ENCODE measurements at places on chromosomes 1 and 21.

DNA sequence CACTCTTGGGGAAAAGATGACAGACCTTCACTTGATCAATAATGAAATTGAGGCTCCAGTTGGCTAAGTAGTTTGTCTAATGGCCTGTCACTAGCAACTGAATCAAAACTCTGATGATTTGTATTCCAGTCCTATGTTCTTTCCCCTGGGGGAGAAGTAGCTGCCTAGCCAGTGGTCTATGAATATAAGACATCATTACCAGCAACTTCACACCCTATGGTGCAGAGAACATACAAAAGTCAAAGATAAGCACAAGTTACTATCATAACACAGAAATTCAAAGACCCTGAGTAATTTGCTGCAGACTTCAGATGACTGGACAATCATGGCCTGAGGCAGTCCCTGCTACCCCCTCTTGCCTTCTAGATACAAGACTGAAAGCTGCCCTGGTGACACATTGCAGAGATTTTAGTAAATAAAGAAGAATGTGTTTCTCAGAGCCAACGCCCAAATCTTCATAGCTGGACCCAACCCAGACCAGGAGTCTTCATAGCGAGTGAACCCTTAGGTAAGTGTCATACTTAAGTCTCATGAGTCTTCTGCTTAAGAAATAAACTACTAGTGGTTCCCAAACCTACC, 993 bp downstream of the PDZK1 start:
- no peak for DNase-seq

GRCh38 chr1:44296086-44296485, 59.0 kb downstream of the ERI3 start:
- DNase-seq = no peak

- no peak for DNase-seq
These were observed 293.3 kb downstream of the SDCCAG8 start for GRCh38 chr1:243549108-243549507.

DNA sequence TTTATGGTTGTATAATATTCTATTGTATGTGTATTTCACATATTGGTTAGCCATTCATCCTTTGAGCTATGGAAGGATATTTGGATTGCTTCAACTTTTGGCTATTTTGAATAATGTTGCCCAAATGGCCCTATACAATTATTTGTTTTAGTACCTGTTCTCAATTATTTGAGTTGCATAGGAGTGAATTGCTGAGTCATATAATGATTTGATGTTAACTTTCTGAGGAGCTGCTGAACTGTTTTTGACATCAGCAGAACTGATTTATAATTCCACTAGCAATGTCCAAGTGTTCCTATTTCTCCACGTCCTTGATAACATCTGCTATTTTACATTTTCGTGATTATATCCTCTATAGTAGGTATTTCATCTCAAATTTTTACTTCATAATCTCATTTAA, 839.9 kb downstream of the KCNT2 start:
- no peak for DNase-seq

- DNase-seq = no peak
These were observed 334.7 kb upstream of the PRMT6 start for GRCh38 chr1:106721790-106722189.

- peak; percentile 60 for DNase-seq
These were observed 59.5 kb downstream of the MTR start for GRCh38 chr1:236854605-236854983.

DNA sequence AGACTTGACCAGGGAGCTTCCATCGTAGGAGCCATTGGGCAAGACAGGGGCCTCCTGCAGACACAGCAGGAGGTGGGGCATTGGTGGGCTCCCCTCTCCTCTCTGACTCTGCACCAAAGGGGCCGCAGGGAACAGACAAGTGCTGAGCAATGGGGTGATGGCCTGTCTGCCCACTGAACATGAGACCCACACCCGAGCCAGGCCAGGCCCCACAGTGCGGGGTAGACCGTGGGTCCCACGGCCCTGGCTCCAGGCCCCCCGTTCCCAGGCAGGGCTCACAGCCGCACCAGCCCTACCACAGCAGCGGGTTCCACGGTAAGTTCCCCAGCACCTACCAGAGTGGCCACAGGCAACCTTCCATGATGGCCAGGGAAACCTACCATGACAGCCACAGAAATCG, 45.9 kb downstream of the CHD5 start:
- DNase-seq = no peak

GRCh38 chr1:47853059-47853458, 144.1 kb downstream of the TRABD2B start:
- no peak for DNase-seq

GRCh38 chr1:214838351-214838750, 235.4 kb downstream of the CENPF start:
- DNase-seq = no peak

GRCh38 chr21:44944596-44944995, 4.8 kb downstream of the SLX9 start:
- DNase-seq = no peak

- no peak for DNase-seq
These were observed 31.6 kb downstream of the VWA5B1 start for GRCh38 chr1:20322081-20322824.

- DNase-seq = no peak
These were observed 51.3 kb downstream of the MAP10 start for GRCh38 chr1:232856541-232856940.

DNA sequence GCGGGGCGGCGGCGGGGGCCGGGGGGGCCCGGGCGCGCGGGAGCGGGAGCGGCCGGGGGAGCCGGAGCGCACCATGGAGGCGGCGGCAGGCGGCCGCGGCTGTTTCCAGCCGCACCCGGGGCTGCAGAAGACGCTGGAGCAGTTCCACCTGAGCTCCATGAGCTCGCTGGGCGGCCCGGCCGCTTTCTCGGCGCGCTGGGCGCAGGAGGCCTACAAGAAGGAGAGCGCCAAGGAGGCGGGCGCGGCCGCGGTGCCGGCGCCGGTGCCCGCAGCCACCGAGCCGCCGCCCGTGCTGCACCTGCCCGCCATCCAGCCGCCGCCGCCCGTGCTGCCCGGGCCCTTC, 546 bp downstream of the SKI start:
- no peak for DNase-seq

DNA sequence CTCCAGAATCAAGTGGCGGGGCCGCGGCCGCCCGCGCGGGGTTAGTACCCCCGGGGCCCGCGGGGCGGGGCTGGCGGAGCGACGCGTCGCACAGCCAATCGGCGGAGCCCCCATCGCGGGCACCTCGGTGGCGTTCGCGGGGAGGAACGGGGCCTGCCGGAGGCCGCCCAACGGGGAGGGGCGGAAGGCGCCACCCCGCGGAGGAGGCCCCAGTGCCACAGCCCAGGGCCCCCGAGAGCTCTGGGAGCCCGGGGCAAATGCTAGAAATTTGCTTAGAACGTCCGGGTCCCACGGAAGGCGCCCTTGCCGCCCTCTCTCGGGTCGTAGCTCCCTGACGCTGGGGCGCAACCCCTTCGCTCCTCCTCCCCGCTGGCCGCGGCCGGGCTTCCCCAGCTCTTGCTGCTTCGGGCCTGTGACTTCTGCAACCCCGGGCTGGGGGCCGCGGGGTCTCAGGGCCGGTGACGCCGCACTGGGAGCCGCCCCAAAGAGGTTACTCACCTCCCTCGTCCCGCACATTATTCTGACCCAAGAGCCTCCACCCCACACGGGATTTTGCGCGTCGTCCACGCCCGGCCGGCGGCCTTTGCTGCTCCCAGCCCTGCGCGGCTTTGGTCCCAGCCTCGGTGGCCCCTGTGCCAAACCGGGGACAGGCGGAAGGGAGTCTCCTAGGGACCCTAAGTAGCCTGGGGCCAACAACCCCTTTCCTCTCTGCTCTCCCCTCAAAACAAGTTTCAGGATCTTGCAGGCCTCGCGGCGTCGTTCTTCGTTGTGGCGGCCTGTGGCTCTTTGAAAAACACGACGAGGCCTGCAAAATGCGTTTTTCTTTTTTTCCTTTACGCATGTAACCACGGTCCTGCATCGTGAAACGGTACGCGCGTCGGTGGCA, at the start of gene RUNX3:
TSS of gene RUNX3 (minus strand) at position 17 of the 886 bp plus-strand sequence. CDS start 408 bp downstream, outside the sequence.
- no peak for DNase-seq

DNA sequence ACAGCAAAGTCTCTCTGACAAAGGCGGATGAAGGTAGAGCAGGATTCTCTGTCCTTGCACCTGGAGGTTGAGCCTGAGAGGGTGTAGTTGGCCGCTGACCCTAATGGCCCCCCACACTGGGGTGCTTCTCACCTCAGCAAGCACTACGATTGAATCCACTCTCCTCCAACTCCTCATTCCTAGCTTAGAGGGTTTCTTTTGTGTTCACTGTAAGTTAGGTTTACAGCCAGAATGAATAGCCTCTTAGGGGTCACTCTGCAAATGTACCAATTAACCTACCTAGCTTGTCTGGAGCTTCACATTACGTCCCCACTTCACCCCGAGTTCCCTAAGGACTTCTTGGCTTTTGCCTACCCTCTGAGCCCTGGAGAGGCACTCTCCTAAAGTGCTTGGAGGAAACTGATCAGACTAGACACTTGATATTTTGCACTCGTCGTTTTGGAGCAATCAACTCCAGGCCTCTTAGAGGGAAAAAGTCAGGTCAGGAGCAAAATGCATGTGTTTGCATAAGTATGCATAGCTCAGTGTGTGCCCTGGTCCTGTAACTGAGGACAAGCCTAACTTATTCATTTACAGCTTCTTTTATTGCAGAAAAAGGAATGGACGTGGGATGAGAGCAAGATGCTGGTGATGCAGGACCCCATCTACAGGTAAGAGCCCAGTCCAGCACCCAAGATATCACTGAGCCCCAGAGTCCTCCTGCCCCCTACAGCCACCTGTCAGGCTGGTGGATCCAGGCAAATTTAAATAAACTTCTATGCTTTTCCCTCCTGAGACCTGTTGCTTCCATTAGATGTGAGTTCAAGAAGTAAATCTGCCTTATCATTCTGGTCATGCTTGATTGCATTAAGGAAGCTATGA, 76.4 kb downstream of the SPATA46 start:
- DNase-seq = no peak

DNA sequence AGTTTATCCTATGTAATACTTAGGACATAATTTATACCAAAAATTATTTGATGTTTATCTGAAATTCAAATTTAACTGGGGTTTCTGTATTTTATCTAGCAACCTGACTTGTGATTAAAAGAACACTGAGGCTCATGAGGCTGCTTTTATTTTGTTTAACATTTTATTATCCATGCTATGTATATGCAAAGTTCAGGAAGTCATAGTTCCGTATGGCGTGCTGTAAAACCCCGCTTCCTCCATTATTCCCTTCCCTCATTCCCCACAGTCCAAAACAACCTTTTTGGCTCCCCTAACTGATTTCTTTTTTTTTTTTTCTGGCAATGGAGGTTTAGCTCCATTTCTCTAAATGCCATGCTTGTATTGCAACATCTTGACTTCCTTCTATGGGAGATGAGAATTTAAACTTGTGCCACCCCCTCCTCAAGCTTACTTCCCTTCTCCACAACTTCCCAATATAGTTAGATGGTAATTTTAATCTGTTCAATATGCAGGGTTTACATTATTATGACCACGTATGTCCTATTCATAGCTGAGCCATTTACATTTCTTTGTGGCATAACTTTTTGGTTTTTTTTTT, 138.0 kb upstream of the DNAH14 start:
- no peak for DNase-seq

GRCh38 chr1:183025010-183025337, 1.8 kb downstream of the LAMC1 start:
- no peak for DNase-seq

DNA sequence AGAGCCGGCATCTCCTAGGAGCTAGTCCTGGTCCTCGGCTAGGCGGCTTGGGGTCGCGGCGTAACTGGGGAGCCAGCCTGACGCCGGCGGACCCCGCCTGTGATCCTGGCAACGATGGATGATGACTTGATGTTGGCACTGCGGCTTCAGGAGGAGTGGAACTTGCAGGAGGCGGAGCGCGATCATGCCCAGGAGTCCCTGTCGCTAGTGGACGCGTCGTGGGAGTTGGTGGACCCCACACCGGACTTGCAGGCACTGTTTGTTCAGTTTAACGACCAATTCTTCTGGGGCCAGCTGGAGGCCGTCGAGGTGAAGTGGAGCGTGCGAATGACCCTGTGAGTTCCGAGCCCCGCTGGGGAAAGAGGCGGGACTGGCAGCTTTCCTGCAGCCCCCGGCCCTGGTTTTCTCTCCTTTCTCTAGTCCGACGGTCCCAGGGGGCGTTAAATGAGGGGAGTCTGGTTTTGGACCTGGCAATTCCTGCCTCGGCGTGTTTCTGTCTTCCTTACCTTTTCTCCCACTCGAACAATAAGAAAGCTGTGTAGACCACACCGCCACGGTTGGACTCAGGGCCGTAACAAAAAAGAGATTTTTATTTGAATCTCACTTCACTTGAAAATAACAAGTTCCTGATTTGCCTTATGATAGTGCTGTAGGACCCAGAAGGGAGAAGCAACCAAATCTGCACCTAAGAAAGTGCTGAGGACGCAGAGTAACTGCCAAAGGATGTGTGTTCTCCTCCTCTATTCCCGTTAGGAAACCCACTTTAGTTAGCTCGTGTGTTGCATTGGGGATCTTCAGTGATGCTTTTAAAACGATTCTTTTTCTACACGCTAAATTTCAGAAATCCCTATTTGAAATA, at the start of gene SPRTN:
TSS of gene SPRTN (plus strand) at position 24 of the 859 bp plus-strand sequence. CDS start at position 115, 91 bp downstream.
- no peak for DNase-seq

- DNase-seq = no peak
These were observed 805.8 kb upstream of the ADGRL2 start for GRCh38 chr1:80994934-80995333.

GRCh38 chr1:97424209-97424608, 496.6 kb downstream of the DPYD start:
- DNase-seq = no peak

GRCh38 chr1:239225396-239225795, 161.0 kb upstream of the CHRM3 start:
- no peak for DNase-seq

- no peak for DNase-seq
These were observed 23.3 kb upstream of the ARTN start for GRCh38 chr1:43910343-43910742.

- no peak for DNase-seq
These were observed 195.2 kb upstream of the CAMK1G start for GRCh38 chr1:209388358-209388757.

DNA sequence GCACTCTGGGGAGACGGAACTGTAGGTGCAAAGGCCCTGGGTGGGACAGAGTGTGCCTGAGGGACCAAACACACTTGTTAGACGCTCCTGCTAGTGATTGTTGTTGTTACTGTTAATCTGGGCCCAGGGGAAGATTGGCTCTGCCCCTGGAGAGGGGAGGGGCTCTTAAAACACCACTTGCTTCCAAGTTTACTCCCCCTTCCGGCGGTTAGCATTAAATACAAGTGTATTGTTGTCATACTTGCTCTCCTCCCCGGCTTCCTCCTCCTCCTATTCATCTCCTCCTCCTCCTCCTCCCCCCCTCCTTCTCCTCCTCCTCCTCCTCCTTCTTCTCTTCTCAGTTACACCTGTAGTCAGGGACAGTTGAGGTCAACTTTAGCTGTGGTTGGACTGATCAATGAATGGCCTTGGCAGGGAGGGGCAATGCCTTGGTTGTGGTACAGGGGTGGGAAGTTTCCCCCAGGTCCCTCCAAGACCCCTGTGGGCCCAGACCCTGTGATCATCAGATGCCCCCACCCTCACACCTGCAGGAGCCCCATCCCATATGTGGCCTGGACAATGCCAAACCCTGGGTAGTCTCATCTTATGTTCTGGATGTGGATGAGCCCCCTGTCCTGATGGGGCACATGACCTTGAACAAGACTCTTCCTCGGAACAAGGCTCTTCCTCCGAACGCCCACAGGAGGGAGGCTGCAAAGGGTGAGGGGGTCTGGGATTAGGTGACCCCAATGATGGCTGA, 217.3 kb downstream of the PTPRU start:
- DNase-seq = peak; percentile 5
